HT1080 (cell line): ENCODE measurements at places on chromosomes 13 and 19.

- no peak for DNase-seq
Observed at GRCh38 chr13:35992964-35993363, 138.2 kb downstream of the DCLK1 start.

GRCh38 chr13:101090287-101090686 is 326.0 kb downstream of the NALCN start:
- DNase-seq = no peak

DNA sequence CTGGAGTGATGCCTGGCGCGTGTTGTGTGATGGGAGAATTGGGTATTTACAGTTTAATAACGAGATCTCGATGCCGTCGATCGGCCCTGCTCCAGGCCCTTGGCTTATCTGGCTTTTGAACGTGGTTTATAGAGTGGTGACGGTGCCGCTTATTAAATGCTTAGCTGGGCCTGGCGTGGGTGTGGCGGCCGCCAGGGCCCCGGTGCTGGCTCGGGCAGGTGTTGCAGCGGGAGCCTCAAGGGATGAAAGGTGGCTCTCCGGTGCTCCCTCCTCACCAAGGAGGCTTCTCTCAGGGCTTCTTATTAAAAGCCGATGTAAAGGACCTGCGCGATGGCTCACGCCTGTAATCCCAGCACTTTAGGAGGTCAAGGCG is 173.8 kb downstream of the KDM4B start:
- no peak for DNase-seq

- no peak for DNase-seq
Observed at GRCh38 chr13:112453207-112453829, 77.2 kb downstream of the SPACA7 start.

DNA sequence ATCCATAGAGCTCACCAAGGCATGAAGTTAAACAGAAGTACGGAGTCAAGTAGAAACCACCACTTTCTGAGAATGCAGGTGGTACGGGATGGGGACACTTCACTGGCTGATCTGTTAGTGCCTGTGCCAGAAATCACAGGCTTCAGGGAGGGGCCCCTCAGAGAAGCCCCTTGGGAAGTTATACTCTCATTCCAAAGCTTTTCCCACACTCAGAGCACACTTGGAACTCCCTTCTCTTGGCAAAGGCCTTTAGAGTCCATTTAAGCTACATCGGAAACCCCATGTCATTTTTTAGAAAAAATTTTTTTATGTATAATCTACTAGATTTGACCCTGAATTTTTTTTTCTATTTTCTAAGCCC is 80.7 kb upstream of the WASF3 start:
- DNase-seq = no peak

- no peak for DNase-seq
Observed at GRCh38 chr19:1091544-1092175, 3.5 kb downstream of the POLR2E start.

DNA sequence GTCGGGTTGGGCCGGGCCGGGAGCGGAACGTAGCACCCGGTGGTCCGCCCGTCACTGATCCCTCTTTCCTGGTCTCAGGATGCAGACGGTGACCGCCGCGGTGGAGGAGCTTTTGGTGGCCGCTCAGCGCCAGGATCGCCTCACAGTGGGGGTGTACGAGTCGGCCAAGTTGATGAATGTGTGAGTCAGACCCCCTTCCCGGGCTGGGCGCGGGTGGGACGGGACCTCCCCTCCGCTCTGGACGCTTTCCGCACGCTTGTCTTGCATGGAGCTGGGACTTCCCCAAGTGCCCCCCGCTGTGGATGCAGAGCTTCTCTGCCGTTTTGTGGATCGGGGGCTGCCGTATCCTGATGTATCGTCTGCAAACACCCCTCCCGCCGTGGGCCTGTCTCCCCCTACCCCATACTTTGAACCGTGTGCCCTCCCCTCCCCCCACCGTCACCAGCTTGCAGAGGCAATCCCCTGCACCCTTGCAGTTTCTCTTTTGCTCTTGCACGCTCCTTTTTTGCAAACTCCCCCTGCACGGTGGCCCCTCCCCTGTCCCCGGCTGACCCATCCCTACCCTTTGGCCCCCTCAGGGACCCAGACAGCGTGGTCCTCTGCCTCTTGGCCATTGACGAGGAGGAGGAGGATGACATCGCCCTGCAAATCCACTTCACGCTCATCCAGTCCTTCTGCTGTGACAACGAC is 669 bp downstream of the GADD45B start:
- DNase-seq = peak; percentile 81

DNA sequence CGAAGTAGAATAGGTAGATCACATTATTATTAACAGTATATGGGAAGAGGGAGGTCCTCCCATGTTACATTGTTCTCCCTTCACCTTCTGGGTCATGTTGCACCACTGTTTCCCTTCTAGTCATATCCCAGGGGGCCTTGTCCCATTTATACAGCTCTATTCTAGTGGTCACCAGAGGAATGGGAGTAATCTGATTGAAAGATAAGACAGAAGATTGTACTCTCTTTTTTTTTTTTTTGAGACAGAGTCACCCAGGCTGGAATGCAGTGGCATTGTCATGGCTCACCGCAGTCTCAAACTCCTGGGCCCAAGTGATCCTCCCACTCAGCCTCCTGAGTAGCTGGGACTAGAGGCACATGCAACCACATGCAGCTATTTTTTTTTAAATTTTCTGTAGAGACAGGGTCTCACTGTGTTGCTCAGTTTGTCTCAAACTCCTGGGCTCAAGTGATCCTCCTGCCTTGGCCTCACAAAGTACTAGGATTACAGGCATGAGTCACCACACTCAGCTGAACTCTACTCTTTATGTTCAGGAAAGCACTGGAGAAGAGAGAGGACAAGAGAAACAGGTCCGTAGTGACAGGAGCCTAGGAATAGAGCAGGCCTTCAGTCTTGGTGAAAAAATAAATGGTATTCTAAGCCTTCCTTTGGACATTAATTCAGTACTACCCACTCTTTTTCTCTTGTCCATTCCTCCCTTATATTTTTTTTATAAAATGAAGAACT is 4.3 kb upstream of the ZNF529 start:
- no peak for DNase-seq
